Nucleus accumbens (tissue), 56 donors: ENCODE measurements at places on chromosomes 1 and 21.

- no peak for DNase-seq
Observed at GRCh38 chr1:48947761-48948537, 171.3 kb upstream of the BEND5 start.

- no peak for DNase-seq
Observed at GRCh38 chr1:94355485-94355980, 62.7 kb upstream of the ABCD3 start.

- no peak for DNase-seq
Observed at GRCh38 chr1:67214420-67215174, 48.3 kb downstream of the IL23R start.

DNA sequence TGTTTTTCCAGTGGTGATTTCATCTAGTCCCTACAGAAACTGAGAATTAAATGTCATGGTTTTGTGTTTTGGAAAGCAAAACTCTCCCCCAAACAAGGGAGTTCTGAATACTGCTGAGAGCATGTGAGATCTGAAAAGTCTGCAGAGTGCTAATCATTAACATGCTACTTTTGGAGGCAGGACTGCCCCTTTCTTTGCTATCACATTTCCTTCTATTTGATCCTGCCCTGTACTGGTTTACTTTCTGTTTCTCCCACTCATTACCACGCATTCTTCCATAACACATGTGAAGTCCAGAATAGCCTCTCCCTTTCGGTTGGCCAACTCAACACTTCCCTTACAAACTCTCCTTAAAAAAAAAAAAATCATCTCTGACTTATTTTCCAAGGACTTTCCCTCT lies 63.6 kb downstream of the GADD45A start:
- no peak for DNase-seq

- DNase-seq = no peak
Observed at GRCh38 chr1:7207875-7208646, 422.8 kb downstream of the CAMTA1 start.

- no peak for DNase-seq
Observed at GRCh38 chr1:23478896-23479665, 4.9 kb downstream of the ASAP3 start.

GRCh38 chr1:81543764-81544163 lies 257.0 kb upstream of the ADGRL2 start:
- no peak for DNase-seq

- DNase-seq = no peak
Observed at GRCh38 chr1:98323388-98323787, 338.1 kb upstream of the SNX7 start.

GRCh38 chr1:235562589-235562988 lies 58.3 kb upstream of the B3GALNT2 start:
- no peak for DNase-seq

DNA sequence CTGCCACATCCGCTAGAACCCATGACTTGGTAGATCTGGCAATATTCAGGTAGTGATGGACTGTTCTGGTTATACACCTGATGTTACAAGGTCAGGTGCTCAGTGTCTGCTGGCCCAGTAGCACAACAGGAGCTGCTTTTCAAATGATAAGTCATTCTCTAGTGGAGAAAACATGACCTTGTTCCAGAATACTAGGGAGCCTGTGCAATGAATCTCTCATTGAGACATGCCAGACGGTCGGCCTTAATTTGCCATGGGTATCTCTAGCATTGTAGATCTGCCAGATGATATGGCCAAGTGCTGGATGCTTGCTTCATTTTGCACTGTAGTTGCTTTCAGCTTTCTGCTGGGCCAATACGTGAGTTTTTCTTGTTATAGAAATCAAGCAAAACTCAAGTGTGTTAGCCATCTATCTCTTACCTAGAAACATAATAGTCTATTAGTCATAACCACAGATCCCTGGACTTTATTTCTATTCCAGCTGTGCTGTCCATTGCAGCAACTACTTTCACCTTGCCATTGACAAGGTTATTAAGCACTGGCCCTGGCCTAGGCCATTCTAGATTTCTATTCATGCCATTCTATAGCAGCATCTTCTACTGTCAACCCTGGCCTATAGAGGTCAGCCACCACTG lies 13.9 kb upstream of the CENPF start:
- no peak for DNase-seq

GRCh38 chr1:58933599-58933926 lies 149.7 kb upstream of the JUN start:
- no peak for DNase-seq

GRCh38 chr21:16535626-16536025 lies 805.8 kb downstream of the USP25 start:
- DNase-seq = no peak
